ENCODE measurements at places on chromosomes 16 and 17.

DNA sequence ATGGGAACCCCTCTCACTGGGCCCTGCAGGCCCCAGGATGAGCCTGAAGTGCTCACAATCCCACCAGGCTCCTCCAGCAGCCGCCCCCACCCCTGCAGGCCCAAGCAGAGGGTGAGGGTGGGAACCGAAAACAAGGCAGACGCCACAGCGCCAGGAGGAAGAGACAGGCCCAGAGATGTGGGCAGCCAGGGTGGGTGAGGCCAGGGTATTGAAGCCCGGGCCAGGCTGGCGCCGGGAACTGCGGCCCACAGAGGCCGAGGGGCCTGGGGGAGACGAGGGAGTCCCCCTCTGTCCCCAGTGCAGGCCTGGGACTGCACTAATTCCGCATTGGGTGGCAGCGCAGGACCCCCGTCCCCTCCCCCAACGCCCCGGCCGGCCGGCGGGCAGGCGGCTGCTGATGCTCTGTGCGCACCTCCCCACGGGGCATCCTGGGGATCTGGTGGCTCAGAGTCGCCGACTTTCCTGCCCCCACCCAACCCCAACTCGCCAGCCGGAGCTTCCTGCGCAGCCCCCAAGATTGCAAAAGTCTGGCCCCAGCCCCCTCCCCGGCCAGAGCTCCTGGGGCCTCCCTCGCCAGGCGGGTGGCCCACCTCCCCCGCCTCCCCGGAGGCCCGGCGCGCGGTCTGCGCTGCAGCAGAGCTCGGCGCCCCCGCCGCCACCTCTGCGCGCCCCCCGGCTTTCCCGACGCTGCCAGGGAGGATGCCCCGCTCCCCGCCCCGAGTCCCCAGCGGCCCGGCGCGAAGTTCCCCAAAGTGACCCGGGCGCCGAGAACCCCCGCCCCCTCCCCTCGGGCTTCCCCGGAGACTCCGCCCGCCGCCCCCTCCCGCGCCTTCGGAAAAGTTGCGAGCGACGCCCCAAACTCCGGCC is 107.8 kb downstream of the ENGASE start:
- DNase-seq: no peak

DNA sequence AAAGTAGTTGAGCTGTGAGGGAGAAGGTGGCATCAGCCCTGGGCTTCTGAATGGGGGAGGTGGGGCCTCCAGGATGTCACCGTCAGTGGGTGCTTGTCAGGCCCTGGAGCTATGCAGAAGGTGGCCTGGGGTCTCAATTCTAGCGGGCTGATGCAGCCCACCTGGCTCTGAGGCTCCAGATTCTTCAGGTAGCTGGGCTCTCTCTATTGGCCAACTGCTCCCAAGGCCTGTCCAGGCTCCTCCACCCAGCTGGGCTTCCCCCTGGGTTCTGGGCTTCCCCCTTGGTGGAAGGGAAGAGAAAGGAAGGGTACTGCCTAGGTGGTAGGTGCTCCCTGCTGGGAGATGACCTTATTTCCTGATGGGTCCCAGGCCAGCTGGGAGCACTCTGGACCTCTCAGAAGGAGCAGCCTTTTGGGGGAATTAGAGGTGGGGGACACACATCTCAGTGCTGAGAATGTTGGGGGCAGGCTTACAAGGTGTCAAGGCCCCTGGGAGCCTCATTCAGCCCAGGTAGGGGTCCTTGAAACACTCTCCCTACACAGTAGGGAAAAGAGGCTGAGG is 1728.3 kb downstream of the TP53TG3F start:
- no peak for DNase-seq

- no peak for DNase-seq
Measured at GRCh38 chr17:46916623-46917022, 6.3 kb upstream of the GOSR2 start.

DNA sequence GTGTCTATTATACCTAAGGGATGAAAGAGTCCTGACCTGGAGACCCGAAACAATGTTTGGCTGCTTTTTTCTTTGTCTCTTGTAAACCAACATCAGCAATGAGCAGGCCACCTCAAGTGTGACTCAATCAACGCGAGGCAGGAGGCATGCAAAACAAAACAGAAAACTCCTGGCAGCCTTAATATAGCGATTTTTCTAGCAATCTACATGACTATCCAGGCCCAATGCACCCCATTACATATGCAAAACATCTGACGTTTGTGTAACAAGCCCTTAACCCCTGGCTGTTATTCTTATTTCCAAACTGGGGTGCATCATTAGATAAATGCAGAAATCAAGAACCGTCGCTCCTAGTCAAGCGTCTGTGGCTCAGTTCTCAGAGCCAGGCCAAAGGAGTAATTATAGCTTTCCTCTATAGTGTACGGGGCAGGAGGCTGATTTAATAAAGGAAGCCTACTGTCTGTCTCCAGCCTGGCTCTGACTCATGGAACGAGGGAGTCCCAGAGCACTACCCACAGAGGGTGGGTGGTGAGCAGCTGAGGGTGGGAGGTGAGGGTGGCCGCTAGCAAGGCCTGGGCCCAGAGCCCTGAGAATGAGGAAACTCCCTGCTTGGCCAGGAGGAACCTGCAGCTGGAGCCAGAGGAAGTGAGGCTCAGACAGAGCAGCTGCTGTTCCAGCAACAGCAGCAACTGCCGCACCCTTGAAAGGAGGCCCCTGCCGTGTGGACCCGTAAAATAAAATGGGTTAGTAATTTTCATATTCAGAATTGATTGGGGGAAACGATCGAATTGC is 43.9 kb downstream of the CHD9 start:
- DNase-seq: peak; percentile 69

DNA sequence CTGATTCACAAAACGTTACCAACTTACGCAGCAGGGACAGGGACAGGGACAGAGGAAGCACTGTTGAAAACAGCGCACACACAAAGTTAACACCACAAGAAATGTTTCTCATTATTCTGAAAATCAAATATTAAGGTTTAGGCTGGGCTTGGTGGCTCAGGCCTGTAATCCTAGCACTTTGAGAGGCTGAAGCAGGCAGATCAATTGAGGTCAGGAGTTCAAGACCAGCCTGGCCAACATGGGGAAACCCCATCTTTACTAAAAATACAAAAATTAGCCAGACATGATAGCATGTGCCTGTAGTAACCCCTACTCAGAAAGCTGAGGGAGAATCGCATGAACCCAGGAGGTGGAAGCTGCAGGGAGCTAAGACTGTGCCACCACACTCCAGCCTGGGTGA is 4.2 kb downstream of the CYTH1 start:
- no peak for DNase-seq

DNA sequence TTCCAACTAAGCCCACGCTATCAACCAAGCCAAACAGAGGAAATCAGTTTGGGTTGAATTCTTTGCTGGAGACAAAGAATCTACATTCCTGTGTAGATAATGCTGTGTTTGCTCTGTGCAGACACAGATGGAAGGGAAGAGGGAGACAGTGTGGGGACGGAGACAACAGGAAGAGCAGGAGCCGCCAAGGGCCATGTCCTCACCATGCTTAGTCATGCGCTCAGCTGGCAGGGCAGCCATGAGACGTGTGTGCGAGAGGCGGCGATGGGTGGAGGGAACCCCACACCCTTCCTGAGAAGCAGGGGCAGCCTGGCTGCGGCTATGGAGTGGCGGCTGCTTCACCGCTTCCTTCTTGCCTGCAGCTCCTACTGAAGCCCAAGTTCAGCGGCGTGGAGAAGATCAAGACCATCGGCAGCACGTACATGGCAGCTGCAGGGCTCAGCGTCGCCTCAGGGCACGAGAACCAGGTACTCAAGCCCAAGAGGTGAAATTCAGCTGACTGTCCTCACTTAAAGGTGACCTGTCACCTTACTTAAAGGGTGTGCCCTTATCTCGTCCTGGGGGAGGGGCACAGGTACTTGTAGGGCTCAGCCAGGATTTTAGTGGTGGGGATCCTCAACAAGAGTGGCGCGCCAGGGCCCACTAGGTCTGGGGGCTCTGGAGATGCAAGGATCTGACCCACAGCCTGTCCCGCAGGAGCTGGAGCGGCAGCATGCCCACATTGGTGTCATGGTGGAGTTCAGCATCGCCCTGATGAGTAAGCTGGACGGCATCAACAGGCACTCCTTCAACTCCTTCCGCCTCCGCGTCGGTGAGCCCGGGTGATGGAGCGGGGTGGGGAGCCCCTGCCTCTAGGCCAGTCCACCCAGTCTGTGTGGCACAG is 47.5 kb downstream of the ADCY7 start:
- DNase-seq: peak; percentile 95

- no peak for DNase-seq
Measured at GRCh38 chr16:81634380-81635062, 144.6 kb upstream of the PLCG2 start.

GRCh38 chr16:30948667-30949649 is at the start of gene ORAI3:
Gene ORAI3, plus strand, starts transcription at chr16:30949068. Its CDS starts 222 bp downstream, at chr16:30949290.
- DNase-seq: peak; percentile 75

GRCh38 chr16:78770353-78771091 is 671.1 kb downstream of the WWOX start:
- DNase-seq: peak; percentile 58

DNA sequence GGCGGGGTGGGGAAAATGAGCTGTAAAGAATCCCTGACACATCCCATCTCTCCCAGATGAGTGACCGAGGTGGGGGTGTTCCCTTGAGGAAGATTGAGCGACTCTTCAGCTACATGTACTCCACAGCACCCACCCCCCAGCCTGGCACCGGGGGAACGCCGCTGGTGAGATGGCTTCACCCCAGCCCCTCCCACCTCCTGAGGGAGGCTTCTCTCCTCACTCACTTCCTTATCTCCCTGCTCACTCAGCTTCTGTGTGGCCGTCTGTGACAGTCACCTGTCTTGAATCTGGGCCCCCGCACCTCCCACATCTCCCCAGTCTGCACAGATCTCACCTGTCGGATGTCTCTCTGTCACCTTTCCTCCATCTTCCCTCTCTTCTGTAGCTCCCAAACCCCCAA is 13.4 kb downstream of the PDK2 start:
- no peak for DNase-seq

DNA sequence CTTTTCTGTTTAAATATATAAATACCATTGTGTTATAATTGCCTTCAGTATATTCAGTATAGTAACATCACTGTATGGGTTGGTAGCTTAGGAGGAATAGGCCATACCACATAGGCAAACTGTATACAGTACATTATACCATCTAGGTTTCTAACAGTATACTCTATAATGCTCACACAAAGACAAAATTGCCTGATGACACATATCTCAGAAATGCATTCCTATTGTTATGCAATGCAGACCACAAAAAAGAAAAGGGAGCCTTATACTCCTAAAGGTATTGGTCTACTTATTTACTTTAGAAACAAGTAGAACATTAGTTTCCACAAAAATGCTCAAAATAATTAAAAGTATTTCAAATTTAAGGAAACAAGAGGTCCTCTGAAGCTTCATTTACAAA is 47.9 kb downstream of the SETD6 start:
- DNase-seq: peak; percentile 27

- no peak for DNase-seq
Measured at GRCh38 chr16:56108724-56109123, 82.6 kb upstream of the GNAO1 start.
